ENCODE measurements at places on chromosomes 12 and 14.
A peak's percentile ranks its signal among the peaks of the same experiment; 100 is the strongest.

- DNase-seq: no peak
These were observed 405.6 kb downstream of the TMEM121 start for GRCh38 chr14:105931808-105932483.

DNA sequence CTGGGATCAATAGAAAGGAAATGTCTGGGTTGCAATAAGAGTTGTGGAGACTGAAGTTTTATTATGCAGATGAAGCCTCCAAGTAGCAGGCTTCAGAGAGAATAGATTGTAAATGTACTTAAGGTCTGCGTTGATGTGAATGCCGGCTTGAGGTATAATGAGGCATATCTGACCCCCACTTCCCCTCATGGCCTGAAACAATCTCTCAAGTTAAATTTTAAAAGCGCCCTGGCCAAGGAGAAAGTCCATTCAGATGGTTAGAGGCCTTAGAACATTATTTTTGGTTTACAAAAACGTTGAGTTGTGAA lies 28.3 kb upstream of the HIGD1C start:
- DNase-seq: no peak

DNA sequence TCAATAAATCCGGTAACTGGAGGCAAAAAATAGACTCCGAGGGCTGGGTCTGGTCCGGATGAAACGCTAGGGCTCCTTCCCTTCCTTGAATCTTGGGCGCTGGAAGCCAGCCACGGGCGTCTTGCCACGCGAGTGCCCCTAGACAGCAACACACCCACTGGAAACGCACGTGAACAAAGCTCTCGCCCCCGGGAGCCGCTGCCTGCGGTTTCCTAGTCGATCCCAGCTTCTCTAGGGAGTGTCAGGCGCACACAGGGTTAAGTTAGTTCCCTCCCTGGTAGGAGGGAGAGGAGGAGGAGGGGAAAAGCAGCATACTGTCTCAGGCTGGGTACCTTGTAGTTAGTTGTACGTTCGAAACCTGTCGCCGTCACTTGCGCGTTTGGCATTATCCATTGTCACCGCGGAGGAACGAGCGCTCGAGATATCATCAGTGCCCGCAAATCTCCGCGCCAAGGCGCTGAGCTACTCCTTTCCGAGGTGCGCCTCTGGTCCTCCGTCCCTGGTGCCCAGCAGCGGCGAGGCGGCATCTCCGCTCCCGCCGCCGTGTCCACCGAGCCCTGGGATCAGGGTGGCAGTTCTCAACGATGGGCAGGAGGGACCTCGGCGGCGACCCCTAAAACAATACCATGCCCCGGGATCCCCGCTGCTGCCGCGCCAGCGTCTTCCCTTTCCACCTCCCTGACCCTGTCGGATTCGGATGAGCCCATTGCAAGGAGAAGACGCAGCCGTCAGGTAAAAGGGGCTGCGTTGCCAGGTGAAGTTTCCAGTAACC lies at the start of gene FLRT2:
TSS of gene FLRT2 (plus strand) at position 342 of the 772 bp plus-strand sequence. CDS start 91,371 bp downstream, outside the sequence.
- DNase-seq: no peak

DNA sequence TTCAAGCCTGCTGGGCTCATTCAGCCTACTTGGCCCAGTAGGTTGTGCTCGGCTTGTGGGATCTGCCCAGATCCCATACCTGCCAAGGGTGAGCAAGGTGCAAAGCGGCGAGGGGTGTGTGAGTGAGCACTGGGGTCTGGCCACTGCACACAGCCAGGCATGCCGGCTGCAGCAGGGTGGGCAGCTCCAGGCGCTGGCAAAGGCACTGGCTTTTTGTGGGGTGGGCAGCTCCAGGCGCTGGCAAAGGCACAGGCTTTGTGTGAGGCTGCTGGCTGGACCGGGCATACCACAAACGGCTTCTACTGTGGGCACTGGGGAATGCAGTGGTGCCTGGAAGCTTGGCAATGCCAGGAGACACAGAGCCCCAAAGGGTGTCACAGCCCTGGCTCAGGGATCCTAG lies 137.4 kb downstream of the SLC16A7 start:
- DNase-seq: no peak

GRCh38 chr12:49369411-49370145 lies 2.3 kb downstream of the SPATS2 start:
- DNase-seq: peak; percentile 62

DNA sequence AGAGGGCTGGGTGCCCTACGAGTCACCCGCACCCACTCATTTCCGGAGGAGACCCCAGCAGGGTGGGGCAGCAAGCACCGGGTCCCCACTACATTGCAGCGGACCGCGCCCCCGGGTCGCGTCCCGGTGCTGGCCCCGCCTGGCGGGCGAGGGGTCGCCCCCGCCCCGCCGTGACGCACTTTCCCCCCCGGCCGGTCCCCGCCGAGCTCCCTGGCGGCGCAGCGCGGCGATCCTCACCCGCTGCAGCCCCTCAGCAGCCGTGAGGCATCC lies 106.1 kb downstream of the PRICKLE1 start:
- DNase-seq: peak; percentile 53

DNA sequence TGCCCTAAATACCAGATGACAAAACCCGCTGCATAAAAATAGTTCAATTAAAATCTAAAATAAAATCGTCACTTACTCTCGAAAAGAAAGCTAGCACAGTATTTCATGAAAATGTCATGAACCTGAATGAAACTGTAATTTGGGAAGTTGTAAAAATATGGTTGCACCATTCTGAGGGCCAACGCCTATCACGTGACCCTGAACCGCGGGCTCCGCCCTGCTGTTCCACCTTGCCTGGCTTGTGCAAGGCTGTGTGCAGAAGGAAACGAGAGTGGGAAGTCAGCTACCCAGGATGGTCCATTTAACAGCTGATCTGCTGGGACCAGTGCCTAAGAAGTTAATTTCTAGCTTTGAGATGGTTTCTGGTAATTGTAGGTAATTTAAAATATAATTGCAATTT lies 91.7 kb upstream of the BMP4 start:
- no peak for DNase-seq

DNA sequence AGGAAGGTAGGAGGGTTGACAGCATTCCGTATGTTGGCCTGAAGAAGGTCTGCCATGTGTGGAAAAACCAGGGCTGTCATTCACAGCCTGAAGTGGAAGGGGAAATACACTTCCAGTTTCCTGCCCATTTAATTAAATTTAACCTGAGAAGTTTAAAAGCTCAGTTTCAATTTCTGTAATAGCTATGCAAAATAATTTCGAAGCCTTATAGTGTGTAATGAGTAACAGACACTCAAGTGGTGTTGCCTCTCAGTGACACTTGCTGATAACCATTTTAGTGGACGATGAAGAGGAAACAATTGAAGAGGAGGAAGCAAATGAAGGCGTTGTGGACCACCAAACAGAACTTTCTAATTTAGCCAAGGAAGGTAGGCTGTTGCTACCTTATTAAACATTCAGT lies 44.8 kb downstream of the EP400 start:
- DNase-seq: peak; percentile 66
